ENCODE measurements at places on chromosomes 2 and 18.

GRCh38 chr2:221095356-221095755, 476.7 kb downstream of the EPHA4 start:
- no peak for DNase-seq

DNA sequence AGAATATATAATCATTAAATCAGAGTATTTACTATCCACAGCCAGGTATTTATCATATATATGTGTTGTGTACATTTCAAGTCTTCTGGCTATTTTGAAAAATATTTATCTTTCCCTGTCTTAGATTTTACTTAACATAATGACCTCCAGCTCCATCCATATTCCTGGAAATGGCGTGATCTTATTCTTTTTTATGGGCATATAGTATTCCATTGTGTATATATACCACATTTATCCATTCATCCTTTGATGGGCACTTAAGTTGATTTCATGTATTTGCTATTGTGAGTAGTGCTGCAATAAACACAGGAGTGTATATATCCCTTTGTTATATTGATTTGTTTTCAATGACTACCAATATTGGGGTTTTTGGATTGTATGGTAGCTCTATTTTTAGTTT, 6.6 kb downstream of the GCC2 start:
- DNase-seq = no peak

DNA sequence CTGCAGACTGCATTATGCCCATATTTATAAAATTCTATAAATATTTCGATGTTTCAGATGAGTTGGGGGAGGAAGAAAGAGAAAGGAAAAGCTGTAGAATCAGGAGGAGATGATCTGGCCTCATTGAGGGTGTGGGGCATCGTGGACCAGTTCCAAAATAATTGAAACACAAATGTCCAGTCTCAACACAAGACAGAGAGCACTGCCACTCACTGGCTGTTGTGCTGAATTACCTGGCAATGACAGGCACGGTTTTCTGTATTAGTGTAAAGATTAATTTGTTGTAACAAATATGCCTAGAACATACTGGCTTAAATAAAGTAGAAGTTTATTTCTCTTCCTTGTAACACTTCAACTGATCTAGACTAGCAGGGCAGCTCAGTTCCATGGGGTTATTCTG, 24.1 kb downstream of the POLE4 start:
- no peak for DNase-seq

DNA sequence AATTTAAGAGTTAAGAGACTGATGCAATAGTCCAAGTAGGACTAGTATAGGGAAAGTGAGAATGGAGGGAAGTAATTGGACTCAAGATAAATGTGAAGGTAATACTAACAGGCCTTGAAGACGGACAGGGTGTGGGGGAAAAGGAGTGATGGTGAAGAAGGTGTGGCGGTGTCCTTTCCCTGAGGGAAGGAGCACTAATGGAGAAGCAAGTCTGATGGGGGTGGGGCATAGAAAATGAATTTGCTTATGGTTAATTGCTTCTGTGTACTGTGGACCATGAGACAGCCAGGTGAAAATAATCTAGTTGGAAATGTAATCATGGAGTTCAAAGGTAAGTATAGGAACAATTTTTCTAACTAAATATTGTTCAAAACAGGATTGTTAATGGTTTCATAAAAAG, 7.1 kb upstream of the TGOLN2 start:
- DNase-seq = no peak

GRCh38 chr2:130251535-130251872, 53.3 kb upstream of the TUBA3E start:
- DNase-seq = no peak

DNA sequence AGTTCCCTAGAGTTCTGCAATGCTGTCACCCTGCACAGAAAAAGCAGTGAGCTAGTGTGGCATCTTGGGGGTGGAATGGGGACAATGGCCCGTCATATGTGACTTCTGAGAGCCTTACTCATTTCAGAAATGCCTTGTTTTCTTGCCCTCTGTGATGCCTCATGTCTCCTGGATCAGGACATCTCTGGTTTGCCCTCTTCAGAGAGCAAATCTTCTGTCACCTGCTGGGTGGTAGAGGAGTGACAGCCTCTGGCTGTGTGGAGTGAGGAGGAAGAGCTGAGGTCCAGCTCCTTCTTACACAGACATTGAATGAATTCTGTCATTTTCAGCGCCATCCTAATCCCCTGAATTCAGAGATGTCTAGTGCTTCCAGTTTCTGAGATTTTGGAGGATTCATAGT, 55.6 kb upstream of the PHLPP1 start:
- DNase-seq = no peak

GRCh38 chr2:133952896-133953295, 301.0 kb upstream of the MGAT5 start:
- no peak for DNase-seq

DNA sequence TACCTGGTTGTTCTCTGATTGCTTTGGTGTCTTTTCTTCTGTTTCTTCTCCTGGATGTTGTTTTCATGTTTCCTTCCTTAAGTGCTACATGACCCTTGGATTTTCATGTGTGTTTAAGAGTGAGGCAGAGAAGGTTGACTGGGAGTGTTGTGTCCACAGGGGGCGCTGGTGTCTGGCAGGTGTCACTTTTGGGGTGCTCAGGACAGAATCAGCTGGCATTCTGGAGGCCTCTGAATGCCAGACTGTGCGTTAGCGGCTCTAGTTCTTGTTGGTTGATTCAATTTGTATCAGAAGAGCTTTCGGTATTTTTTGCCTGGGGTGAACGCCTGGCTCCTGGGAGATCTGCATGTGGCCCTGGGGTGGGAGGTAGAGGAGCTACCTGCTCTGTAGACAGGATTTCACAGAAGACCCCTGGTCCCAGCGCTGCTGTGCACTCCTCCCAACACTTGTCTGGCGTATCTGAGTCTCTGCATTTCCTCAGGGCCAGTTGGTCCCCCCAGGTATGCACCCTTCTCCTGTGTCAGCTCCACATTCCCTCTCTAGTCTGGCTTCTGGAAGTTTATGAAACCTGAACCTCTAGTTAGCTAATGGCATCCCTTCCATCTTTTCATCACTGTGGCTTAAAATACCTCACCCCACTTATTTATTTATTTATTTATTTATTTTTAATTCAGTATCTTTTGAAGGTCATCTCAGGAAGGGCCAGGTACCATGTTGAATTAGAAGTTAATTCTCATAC, 1.1 kb downstream of the GREB1 start:
- DNase-seq = no peak

Measured in NCI-H524 (cell line).